Fibroblast of villous mesenchyme (primary cell): ENCODE measurements at places on chromosomes 6 and 20. TPM values are rescaled to one million over a fixed set of nuclear protein-coding genes. Genes with fewer than 3 reads are reported as not detected.

DNA sequence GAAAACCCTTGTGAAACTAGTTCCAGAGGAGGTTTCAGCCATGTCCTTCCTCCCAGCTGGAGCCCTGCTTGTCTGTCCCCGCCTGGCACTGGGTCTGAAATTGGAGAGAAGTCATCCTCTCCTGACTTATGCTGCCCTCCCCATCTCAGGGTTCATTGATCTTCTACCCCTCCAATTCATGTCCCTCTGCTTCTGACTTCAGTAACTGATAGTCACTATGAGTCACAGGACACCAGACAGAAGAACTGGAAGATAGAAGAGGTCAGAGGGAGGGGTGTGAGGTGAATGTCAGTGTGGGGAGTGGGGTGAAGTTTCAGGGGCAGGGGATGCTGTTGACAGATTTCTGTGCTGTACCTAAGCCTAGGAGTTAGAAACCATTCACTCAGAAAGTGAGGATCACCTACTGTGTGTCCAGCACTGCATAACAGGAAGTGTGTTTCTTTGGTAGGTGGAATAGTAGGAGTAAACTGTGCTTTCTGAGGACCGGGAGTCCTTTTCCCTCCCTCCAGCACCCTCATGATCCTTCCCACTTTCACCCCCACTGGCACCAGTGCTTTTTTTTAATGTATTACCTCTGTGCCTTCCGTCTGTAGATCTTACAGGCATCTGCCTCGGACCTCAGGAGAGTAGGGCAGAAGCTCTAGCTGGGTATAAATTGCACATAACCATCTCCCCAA is 627 bp upstream of the RPP21 start:
- DNase-seq, result no peak

- DNase-seq, result no peak
Measured at GRCh38 chr20:56223352-56223751, 25.2 kb upstream of the MC3R start.

PEX7 gene
- 7.4 and 8.6 TPM in 2 replicates for total RNA-seq

- no peak for DNase-seq
Measured at GRCh38 chr20:44837946-44838345, 27.6 kb upstream of the RIMS4 start.

DNA sequence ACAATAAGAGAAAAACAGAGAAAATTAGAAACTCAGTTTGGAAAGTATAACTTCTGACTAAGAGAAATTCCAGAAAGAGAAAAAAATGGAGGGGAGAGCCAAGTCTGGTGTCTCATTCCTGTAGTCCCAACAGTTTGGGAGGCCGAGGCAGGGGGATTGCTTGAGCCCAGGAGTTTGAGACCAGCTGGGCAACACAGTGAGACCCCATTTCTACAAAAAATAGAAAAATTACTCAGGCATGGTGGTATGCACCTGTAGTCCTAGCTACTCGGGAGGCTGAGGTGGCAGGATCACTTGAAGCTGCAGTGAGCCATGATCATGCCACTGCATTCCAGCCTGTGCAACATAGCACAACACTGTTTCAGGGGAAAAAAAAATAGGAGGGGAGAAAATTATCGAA is 3.1 kb upstream of the KIF3B start:
- DNase-seq, result no peak

ABCC10 gene
- total RNA-seq, result 31.1 and 33.8 TPM in 2 replicates

GRCh38 chr20:44829688-44830087 is 19.3 kb upstream of the RIMS4 start:
- no peak for DNase-seq

- DNase-seq, result no peak
Measured at GRCh38 chr6:23499549-23499948, 626.5 kb upstream of the NRSN1 start.

SIM1 gene
- not detected in 2 replicates for total RNA-seq

DNA sequence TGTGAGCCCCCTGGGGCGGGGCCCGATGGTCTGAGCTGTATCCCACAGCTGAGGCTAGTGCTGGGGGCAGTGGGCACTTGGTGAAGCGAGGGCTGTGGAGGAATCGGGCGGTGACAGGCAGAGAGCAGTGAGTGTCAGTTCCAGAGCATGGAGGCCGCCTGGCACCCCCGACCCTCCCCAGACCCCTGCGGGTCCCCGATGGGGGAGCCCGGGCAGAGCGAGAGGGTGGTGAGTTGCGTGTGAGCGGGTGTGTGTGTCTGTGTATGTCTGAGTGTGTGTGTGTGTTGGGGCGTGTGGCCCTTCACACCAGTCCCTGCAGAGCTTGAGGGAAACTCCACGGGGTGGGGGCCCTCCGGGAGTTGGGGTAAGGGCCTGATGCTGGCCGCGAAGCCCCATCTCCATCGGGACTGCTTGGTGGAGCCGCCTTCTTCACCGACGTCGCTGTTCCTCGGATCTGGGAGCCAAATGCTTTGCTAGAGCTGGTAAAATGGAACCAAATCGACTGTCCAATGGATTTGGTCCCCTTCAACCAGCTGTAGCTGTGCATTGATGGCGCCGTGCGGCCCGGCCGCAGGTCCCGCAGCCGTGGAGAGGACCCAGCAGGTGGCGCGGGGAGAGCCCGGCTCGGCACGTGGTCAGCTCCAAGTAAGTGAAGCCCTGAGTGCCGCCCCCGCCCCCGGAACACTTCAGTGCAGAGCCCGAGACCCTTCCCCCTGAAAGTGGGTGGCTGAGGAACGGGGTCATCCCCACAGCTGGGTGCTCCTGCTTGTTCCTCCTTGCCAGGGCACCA is 77.7 kb upstream of the SLCO4A1 start:
- no peak for DNase-seq

DNA sequence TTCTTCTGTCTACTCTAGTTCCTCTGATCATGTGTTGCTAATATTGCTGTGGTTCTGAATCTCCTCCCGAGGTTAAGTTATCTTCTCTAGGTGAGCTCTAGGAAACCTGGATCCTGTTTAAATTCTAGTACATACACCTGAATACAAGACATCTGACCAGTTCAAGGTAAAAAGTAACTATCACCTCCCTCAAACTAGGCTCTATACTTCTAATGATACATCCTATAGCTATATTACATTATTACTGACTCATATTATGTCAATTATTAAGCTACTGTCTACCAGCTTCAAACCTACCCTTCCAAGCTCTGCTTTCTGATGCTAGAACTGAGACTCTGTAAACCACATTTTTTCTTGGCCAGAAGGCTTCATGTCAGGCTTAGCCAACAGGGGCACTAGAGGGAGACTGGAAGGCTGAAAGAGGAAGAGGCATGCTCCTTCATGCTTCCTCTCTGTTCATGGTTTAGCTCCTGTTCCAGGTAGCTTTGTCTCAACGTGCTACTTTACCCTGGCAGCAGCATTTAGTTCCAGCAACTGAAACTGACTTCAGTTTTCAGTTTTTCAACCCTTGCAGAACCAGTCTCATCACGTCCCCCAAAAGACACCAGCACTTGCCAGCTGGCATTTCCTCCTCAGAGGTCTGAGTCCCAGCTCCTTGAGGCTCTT is 148.4 kb upstream of the TOP1 start:
- no peak for DNase-seq

CRIP3 gene
- total RNA-seq, result not detected in 2 replicates

PRSS16 gene
- total RNA-seq, result under 0.01 TPM in 1 of 2 replicates, not detected in the other

TFAP2B gene
- total RNA-seq, result not detected in 2 replicates

TMEM151B gene
- under 0.01 TPM in 1 of 2 replicates, not detected in the other for total RNA-seq

- DNase-seq, result no peak
Measured at GRCh38 chr20:59750209-59750840, 146.0 kb downstream of the PHACTR3 start.
